Right cardiac atrium (tissue), 5 donors: ENCODE measurements at places on chromosomes 11 and 22. TPM values are rescaled to one million over a fixed set of nuclear protein-coding genes. Genes with fewer than 3 reads are reported as not detected.
A peak's percentile ranks its signal among the peaks of the same experiment; 100 is the strongest.

DNA sequence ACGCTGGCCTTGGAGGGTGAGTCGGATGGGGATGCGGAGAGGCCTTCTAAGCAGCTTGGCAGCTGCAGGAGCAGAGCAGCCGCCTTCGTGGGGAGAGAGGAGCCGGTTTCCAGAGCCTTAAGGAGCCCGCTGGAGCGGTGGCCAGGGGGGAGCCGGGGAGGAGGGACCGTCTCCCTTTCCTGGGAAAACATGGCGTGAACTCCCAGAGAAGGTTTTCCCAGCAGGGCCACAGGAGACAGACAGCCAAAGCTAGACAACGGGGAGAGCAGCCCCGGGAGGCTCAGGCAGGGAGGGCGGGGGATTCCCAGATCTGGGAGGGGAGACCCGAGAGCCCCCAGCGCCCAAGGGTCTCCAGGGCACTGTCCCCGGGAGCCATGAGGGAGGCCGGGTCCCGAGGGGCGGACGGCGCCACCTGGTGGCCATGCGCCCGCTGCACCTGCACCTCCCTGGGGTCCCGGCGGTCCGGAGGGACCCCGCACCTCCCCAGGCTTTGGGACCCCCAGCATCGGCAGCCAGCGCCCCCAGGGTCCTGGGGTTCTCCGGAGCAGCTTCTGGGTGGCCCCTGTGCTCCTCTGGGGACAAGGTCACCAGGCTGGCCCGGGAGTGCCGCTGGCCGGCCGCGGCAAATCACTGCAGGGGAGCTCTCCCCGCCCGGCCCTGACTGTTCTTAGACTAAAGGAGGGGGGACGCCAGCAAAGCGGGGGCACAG, 2.4 kb upstream of the SYT8 start:
- peak; percentile 84 for DNase-seq

GRCh38 chr11:57668434-57668782, 494 bp downstream of the ZDHHC5 start:
- DNase-seq: no peak

DNA sequence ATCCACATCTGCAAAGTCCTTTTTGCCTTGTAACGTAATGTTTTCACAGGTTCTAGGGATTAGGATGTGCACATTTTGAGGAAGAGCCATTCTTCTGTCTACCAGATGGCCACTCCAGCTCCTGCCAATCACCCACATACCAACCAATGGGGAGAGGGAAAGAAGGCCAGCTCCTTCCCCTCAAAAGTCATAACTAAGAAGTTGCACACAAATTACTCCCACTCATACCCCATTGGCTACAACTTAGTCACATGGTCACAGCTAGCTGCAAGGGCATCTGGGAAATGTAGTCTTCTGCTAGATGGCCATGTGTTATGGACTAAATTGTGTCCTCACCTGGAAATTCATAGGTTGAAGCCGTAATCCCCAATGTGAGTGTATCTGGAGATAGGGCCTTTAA, 15.4 kb upstream of the MYOD1 start:
- no peak for DNase-seq

DNA sequence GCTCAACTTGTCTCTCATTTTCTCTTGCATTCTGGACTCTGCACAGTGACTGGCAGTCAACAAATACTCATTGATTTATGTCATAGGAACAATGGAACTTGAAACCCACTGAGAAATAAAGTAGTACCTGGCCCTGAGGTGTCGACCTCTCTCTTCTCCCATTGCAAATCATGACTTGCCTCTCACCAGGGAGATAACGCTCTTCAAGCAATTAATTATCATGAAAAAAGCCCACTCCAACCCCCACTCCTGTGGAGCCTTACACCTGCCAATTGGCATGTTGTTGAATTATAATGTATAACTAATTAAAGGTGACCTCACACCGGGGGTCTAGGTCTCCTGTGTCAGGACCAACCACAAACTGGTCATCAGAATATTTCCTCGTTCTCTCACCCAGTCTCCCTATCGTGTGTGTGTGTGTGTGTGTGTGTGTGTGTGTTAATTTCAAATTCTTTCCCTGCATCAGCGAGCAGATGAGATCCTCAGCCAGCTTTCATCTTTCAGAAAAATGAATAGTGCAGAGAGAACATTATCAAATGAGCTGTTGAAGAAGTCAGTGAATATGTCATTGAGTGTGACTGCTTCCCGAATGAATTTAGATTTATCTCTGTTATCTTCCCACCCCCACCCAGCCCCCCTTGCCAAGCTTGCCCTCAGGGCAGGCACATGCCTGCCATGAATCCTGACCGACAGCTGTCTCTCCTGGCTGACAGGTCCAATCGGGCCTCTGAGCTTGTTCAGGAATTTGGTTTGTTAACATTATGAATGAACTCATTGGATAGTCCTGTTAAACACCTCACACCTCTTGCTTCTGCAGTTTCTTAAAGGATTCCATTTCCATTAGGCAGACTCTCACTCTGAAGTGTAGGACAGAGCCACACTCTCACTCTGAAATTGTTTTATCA, 357.4 kb downstream of the INSC start:
- DNase-seq: no peak

GRCh38 chr11:99592266-99592665, 571.5 kb downstream of the CNTN5 start:
- DNase-seq: no peak

GRCh38 chr22:36887162-36887561, 26.3 kb upstream of the CSF2RB start:
- DNase-seq: no peak

Gene NUP98
- 55.9 TPM for total RNA-seq

Gene BDNF
- total RNA-seq: 0.06 TPM

GRCh38 chr11:125992893-125993292, 47.0 kb downstream of the VSIG10L2 start:
- no peak for DNase-seq

GRCh38 chr11:40986320-40986719, 473.1 kb downstream of the LRRC4C start:
- DNase-seq: no peak

Gene FGF4
- total RNA-seq: not detected
